ENCODE measurements at places on chromosomes 3 and 15.

DNA sequence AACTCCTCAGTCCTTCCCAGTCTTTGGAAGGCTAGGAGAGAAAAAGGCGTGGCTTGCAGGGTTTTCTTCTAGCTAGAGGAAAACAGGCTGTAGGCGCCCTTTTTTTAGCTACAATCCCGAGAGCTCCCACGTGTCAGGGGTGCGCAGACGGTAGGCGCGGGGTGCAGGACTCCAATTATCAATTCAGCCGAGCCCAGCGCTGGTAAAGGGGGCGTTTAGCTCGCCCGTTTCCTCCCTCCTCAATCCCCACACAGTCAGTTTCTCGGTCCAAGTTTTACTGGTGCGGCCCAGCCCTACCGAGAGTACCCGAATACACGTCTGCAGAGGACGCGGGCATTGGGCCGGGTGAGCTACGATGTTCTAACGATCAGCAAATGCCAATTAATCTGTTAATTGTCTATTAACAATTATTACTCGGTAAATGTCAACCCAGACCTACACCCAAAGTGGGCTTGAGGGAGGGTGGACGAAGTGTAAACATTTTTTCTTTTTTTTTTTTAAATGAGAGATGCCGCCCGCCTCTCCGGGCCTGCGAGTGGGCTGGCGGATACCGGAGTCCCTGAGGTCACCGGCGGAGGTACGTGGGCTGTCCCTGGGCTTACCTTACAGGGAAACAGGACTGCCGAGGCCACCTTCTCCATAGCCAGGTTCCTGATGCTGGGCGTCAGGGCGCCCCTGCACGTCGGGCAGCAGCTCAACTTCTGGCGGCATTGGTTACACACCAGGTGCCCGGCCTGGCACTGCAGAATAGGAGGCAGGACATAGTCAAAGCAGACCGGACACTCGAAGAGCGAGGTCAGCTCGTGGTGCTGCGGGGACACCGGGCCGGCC is 923 bp downstream of the SIAH2 start:
- DNase-seq: peak; percentile 6

GRCh38 chr15:70625438-70625837 is 137.9 kb downstream of the UACA start:
- DNase-seq: no peak

DNA sequence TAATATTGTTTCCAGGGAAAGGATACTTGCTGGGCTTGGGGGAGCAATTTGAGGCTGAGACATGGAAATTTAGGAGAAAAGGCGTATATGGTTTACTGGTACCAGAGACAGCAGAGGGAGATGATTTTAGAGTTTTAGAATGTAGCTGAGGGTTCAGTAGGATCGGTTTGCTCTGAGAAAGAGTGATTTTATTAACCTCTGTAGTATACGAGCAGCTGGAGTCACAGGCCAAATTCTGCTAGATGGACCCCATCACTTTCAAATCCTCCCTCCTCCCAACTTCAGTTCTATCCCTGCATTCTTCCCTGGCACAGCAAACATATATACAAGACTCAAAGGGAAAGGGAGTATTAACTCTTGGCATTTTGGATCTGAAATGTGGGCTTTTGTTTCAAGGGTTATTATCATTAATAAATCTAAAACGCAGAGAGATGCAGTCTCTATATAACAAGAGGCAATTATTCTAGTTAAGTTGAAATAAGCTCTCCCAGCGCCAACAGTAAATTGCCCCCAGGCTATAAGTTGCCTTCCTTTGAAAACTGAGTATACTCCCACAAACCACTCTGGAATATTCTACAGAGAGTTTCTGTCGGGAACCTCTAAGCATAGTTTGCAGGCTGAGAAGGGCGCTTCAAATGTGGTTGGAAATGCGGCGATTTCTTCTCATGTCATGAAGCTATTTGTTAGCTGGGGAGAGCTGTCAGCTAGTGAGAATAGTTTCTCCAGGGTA is 5.4 kb downstream of the CRABP1 start:
- DNase-seq: no peak

- DNase-seq: no peak
Observed at GRCh38 chr15:87863152-87863551, 393.4 kb downstream of the NTRK3 start.

GRCh38 chr3:25427563-25427941 is 511 bp upstream of the RARB start:
- DNase-seq: no peak

DNA sequence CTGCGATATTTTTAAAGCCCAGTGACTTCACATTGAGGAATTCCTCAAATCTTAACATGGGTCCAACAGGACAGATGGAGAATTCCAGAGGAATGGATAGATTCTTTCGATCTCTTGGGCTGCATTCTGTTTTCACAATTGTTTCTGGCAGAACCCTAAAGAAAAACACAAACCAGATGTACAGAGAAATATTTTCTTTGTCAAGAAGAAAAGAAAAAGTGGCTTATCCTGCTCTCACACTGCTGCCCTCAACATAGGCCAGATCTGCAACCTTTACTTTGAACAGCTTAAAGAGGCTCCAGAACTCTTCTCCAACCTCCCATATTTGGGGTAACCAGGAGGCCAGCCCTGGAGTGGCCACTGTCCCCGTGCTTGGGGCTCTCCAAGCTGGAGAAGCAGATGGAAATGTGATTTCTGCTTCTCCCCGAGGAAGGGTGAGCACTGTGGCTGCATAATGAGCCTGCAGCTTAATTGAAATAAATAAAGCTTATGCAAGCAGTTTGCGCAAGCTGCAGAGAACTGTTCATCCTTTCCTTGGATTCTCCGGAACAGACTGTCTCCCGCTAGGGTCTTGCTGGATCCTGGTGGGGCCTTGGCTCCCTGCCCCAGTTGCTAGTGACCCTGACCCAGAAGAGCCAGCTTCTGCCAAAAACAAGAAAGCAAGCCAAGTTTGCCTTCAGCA is 453.2 kb upstream of the PROK2 start:
- DNase-seq: no peak

GRCh38 chr3:15303728-15304127 is 28.7 kb downstream of the SH3BP5 start:
- no peak for DNase-seq

DNA sequence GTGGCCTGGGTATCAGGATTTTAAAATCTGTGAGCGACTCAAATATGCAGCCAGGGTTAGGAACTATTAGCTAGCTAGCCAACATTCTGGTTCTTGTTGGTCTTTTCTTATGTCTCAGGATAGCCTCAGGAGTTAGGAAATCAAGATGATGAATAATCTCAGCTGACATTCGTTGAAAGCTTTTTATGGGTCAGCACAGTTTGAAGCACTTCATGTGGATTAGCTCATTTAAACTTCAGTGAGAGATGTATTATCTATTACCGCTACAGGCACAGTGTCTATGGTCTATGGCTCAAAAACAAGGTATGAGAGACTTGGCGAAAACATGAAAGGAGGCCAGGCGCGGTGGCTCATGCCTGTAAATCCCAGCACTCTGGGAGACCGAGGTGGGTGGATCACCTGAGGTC is 187.5 kb upstream of the THRB start:
- no peak for DNase-seq

DNA sequence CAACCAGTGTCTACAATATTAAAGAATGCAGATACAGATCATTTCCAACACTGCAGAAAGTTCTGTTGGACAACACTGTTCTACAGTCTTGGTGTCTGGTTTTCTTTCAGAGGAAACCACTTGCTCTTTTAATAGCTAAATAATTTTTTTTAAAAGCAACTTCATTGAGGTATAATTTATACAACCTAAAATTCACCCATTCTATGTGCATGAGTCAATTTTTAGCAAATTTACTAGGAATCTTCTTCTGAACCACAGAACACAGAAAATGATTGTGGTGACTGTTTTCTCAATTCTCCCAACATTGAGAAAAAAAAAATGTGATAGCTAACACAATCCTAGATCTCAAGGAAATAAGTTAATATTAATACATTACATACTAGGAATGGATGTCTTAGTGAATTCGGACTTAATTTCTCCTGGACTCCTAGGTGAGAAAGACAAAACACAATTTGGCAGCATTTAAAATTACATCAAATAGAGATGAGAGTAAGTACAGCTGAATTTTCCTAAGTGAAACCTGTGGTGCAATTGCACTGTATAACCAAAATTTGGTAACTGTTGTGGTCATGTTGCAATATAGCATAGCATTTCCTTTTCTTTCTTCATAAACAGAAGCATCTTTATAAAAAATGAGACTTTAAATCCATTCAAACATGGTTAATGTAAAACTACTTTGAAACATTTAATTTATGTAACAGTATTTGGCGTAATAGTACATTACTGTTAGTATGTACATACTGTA is 15.3 kb upstream of the PLCL2 start:
- DNase-seq: no peak

DNA sequence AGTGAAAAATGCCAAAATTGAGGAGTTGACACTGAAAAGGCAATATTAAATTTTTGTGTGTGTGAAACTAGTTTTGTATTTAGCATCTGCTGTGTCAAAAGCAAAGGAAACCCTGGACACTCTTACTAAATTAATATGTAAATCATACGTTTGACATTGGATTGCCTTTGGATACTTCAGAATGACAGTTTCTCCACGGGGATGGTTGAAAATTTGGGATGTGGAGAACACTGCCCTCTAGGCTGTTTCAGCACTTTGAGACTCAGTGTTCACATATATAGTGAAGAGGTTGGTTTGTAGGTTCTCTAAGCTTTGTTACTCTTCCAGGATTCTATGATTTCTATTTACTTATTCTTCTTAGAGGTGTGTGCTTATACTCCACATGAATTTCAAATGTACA is 3.0 kb downstream of the ROBO2 start:
- DNase-seq: no peak

GRCh38 chr3:123431658-123432324 is 17.1 kb downstream of the ADCY5 start:
- DNase-seq: no peak

Data from stimulated activated CD8-positive, alpha-beta memory T cell treated with anti-CD3 and anti-CD28 coated beads, Interleukin-4, amount 100 ng/mL, for 4 hours (primary cell).